ENCODE measurements at places on chromosomes 3 and 15.

DNA sequence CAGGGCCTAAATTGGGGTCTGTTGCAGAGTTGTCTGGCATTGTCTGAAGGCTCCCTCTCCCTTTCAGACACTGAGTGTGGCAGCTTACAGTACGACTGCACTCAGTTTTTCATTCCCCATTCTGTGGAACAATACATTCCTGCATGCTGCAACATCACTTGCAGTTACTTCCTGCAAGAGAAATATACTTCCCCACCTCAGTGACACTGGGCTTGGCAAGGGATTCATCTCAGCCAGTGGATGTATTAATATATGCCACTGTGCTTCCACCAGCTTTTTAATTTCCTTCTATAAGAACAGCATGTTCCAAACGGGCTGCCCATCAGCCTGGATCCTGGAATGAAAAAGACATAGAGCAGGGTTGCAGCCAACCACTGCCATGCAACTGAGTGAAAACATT lies 23.1 kb downstream of the B3GALNT1 start:
- DNase-seq, result no peak

DNA sequence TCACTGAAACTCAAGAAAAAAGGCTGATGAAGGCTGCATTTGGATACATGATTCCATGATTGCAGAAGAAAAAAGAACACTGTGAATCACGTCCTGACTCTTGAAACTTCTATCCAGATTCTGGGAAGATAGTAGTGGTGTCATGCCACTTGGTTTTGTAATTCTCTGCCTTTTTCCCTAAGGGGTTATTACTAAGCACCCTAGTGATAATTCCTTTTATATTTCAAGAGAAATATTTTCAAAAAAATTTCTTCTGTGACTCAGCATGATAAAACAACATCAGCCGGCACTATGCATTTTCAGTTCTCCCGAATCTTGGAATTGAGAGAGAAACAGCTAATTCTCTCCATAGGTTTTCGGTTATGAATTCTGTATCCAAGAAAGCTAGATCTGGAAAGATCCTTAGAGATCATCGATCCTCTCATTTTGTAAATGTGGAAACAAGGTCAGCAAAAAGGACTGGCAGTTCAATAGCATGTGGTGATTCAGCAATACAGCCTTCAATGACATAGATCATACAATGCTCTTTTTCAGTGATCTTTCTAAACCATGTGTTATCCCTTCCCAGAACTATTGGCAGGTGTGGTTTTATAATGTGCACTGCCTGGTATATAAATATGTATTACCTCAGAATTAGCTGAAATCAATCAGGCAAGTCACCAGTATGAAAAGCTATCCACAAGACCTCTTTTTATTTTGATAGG lies 42.6 kb upstream of the TP63 start:
- no peak for DNase-seq

- DNase-seq, result no peak
Observed at GRCh38 chr3:160128056-160128455, 97.2 kb upstream of the C3orf80 start.

DNA sequence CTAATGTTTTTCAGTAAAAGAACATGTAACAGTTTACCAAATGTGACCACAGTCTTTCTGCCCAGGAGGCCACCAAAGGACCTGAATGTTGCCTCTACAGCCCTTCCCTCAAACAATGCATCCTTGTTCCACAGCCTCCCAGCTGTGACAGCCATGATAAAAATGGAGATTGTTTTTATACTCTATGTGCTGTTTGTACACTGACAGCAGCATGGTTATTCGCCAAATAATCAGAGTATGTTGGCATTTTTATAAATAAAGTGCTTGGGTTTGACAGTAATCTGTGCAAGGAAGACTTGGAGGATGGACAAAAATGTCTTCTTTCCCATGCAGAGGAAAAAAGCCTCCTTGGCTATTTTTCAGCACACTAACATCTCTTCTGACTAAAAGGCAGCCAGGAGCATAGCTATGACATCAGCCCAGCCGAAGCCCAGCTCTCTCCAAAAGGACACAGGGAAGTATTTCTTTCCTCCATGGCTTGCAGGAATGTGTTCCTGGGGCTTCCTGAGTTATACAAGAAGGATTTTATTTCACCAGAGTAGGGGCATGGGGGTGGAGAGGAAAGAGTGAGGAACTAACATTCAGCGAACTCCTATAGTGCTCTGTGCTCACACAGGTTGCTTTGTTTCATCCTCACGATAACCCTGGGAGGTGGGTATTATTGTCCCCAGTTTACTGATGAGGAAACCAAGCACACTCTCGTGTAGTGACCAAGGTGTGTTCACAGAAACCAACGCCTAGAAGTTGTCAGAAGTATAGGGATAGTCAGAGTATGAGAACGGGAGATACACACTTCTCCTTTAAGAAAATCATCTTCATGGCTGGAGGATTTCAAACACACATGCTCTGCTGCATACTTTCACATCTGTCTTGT lies 339.7 kb downstream of the MECOM start:
- DNase-seq, result no peak

GRCh38 chr15:31483986-31484951 lies 157.6 kb downstream of the KLF13 start:
- no peak for DNase-seq

DNA sequence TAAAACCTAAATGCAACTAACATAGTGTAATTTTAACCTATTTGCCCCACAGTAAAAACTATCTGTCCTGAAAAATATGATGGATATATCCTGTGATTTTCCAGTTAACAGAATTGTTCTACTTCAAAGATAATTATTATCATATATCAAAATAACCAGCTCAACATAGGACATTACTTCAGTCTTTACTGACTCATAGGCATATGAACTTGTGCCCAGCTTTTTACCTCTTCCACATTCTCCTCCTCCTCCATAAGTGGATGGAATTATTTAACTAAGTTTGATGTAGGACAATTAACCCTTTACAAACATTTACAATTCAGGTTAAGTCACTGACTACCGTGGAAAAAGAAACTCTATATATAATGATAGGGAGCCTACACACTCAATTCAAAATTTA lies 22.9 kb upstream of the USF3 start:
- no peak for DNase-seq

- DNase-seq, result peak; percentile 30
Observed at GRCh38 chr3:141000027-141000663, 51.0 kb upstream of the SPSB4 start.

DNA sequence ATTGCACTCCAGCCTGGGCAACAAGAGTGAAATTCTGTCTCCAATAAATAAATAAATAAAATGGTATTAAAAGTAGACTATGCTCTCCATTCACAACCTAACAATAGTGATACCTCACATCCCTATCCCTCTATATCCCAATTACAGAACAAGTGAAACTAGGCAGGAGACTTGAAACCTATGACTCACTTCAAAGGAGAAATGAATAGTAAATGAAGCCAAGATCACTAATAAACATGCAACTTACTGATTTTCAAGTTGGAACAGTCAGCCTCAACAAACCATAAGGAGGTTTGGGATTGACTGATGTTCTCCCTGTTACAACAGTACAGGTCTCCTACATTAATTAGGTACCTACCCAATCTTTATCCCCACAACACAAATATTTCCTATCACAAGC lies 103.4 kb downstream of the GSK3B start:
- DNase-seq, result no peak

GRCh38 chr3:113625834-113626233 lies 70.6 kb downstream of the USF3 start:
- no peak for DNase-seq

- no peak for DNase-seq
Observed at GRCh38 chr3:50493086-50493485, 10.3 kb downstream of the CACNA2D2 start.

- DNase-seq, result no peak
Observed at GRCh38 chr3:16824081-16824696, 60.6 kb upstream of the PLCL2 start.

GRCh38 chr3:151012753-151013152 lies 40.2 kb upstream of the CLRN1 start:
- peak; percentile 44 for DNase-seq

DNA sequence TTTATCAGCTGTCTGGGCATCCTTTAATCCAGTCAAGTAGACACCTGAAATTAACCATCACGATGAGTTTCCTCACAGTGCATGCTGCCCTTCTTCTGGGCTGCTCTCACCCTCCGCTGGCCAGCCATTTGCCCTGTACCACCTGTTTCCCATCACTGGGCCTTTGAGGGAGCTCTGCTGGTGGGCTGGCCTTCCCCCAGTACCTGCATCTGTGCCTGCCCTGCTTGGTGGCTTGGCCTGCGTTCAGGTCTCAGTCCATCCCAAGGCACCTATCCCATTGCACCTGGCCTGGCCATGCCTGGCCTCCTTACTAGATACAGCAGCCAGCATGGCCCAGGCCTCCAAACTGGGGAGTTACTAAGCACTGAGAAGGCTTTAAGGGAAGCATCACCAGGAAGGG lies 413.2 kb downstream of the NTRK3 start:
- no peak for DNase-seq

DNA sequence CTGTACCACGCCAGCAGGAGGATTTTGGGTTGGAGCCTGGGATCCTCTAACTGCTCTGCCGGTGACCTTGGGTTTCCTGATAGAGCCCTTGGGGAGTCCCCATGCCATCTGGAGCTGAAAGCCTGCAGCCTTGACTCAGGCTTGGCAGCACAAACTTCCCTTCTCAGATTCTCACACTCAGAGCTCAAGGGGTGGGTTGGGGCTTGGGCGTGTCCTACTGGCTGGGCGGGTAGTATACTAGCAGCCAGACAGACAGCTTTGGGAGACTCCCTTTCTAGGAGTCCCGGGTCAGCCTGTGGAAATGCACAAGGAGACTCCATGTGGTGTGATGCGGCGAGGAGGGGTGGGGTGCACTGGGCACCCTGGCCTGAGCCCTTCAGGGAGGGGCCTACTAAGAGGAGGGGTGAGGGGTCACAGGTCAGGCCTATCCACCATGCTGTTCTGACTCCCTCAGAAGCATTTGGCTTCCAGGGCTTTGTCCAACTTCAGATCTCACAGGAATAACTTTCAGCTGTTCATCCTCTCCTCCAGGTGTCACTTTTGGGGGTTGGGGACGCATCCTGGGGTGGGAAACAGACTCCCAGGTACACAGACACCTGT lies 21.6 kb upstream of the PLXNA1 start:
- no peak for DNase-seq

GRCh38 chr3:184325715-184326369 lies 11.4 kb downstream of the EIF4G1 start:
- DNase-seq, result no peak

GRCh38 chr15:74327756-74328155 lies 39.7 kb downstream of the CYP11A1 start:
- no peak for DNase-seq

GRCh38 chr3:176293276-176293675 lies 904.0 kb downstream of the TBL1XR1 start:
- no peak for DNase-seq

Data from NCI-H345 (cell line).